ENCODE measurements at places on chromosomes 7 and 10. TPM values are rescaled to one million over a fixed set of nuclear protein-coding genes. Genes with fewer than 3 reads are reported as not detected.

DNA sequence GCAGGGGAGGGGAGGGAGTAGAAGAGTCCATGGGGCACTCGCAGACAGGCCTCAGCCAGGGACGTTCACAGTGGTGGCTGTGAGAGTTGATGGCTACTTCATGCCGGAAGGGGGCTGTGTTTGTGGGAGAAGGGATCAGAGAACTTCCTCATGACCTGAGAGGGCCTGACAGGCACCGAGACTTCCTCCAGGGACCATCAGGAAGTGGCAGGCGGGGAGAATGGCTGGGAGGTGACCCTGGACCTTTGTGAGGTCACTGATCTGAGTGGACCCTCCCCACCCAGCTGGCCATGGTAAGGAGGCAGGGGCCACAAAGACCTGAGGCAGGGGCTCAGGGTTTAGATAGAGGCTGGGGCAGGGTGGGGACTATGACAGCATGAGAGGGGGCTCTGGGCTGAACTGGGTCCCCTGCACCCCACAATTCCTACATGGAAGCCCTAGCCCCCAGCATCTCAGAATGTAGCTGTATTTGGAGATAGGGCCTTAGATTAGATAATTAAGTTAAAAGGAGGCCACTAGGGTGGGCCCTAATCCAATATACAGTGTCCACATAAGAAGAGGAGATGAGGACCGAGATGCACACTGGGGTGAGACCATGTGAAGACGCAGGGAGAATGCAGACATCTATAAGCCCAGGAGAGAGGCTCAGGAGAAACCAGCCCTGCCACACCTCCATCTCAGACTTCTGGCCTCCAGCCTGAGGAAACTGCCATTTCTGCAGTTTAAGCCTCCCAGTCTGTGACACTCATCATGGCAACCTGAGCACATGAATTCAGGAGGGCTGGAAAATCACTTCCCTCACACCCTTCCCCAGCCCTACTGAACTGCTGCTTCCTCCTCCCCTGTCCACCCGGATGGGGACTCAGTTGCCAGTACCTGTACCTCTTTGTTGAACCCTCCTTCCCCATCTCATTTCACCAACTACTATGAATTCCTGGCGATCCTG lies 273.9 kb upstream of the ZNF32 start:
- no peak for DNase-seq

The ANAPC16 gene
- 76.2 TPM for total RNA-seq

The SORCS3 gene
- not detected for total RNA-seq

DNA sequence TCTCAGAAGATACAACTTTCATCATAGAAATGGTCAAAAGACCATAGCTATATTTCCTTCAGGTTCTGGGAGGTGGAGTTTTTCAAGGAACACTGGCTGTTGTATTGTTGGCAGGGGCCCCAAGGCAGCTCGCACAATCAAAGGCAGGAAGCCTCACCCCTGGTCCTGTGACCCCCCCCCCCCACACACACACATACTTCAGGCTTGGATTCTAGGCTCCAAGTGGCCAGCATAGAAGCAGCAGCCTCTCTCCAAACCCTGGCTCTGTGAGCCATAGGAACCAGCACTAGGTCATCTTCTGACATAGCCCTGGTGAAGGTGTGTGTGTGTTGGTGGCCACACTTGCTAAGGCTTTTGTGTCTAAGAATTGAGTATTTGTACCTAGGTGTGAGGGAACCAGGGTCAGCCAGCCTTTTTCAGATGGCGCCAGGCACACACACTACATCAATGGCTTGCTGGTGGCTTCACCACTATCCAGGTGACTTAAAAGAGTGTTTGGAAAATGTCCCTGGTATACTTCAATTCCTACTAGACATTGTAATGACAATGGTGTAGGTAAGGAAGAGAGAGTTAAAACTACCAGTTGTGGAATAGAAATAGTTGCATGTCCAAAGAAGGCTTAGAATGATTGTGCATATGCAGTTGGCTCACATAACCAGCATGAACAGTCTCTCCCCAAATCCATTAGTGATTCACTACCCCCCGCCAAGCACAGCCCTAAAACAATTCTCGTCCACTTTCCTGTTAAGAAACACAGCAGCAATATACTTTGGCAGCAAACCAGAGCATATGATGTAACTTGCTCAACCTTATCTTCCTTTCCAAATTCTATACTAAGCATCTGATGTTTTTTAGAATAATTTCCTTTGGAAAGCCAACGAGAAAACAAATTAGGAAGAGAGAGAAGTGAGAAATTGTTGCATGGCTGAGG lies 91.3 kb downstream of the AVL9 start:
- DNase-seq: no peak

- DNase-seq: no peak
Observed at GRCh38 chr10:91974960-91975359, 51.4 kb downstream of the BTAF1 start.

GRCh38 chr7:51476026-51476425 lies 159.4 kb upstream of the COBL start:
- DNase-seq: no peak

The DNAJC1 gene
- total RNA-seq: 37.6 TPM

The LIPK gene
- total RNA-seq: not detected

GRCh38 chr7:73850781-73851207 lies 8.5 kb upstream of the METTL27 start:
- no peak for DNase-seq

DNA sequence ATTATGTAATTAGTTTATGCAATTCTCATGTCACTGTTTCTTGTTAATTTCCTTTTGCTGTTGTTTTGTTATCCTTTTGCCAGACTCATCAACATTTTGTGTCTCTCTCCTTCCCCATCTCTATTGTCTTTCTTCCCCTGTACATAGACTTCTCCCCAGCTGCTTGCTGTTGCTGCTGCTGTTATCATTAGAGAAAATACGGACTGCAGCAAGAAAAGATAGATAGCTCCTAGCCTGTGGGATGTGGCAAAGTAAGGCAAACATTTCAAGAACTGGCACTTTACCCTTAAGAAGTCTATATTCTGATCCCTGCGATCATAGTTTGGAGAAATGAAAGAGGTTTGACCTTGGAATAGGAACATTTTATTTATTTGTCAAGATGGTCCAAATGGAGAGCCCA lies 162.2 kb downstream of the AOAH start:
- DNase-seq: no peak

DNA sequence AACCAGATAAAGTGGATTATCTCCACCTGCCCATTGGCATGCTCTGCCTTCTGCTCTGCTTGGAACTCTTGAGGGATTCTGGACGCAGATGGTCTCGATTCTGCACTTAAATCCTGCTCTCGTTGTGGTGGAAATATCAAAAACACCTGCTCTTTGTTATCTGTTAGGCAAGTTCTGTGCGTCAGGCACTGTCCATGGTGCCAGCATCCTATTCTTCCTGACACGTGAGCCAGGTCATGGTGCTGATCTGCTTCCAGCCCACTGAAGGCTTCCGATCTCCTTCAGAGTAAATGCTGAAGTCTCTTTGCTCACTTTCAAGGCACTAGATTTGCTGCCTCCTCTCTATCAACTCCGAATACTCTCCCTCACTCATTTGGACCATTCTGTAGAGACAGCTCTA lies 505.6 kb downstream of the HTR7 start:
- DNase-seq: no peak

DNA sequence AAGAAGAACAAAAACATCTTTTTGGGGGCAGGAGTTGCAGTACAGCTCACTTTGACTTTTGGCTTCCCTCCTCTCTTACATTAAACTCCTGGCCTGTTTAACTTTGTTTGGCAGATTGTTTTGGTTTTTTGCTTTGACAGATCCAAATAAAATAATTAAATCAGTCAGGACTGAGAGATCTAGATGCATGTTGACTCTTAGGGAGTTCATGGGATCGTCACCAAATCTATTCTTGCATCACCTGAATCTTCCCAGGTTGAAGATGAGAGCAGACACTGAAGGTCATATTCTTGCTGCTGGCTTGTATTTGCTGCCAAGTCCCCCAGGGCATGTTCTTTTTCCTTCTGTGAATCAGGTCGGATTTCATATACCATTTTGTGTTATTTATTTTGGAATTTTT lies 759.4 kb downstream of the CNTNAP2 start:
- no peak for DNase-seq

DNA sequence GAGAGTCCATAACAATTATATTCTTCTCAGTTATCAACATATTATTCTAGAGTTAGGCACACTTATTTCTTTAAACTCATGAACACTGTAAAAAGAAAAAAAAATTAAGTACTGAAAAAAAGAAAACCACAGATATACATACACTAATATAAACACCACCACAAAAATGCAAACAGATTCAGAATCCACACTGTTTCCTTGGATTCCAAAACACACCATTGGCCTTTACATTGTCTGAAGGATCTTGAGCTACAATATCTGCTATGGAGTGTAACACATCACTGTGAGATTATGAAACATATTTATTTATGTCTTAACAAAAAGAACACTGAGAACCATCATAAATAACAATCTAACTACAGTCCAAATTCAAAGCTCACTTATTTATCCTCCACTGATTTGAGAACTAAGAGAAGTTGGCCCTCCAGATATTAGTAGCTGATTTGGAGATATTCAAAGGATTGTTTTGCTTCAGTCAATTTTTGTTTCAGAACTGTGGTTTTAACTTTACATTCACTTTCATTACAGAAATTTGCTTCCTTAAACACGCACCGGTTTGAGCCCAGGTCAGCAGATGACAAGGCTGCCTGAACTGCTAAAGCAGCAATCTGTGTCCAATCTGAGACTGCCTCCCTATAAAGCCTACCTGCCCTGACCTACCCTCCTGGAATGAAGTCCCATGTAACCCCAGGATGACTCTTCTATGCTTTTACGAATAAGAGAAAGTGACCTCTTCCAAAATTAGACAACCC lies 47.0 kb upstream of the CDK1 start:
- no peak for DNase-seq

DNA sequence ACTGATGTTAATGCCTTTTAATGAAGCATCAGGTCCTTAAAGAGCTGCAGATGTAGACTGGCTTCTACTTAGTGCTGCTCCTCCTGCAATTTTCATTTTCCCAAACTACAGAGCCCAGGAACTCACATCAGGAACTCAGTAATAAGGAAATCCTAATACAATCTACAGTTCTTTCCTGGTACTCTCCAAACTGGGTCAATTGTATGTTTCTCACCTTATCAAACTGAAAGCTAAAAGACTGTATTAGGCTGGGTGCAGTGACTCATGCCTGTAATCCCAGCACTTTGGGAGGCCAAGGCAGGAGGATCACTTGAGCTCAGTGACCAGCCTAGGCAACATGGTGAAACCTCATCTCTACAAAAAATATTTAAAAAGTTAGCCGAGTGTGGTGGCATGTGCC lies 54.4 kb upstream of the DNAJB12 start:
- DNase-seq: no peak

- DNase-seq: no peak
Observed at GRCh38 chr7:86692755-86693154, 49.0 kb downstream of the GRM3 start.

The ECHS1 gene
- total RNA-seq: 115 TPM

The DOCK4 gene
- total RNA-seq: 14.0 TPM

- DNase-seq: no peak
Observed at GRCh38 chr7:113086431-113086888, at the start of gene GPR85. Gene GPR85, minus strand, starts transcription at chr7:113086827. Its CDS starts 2,106 bp downstream, at chr7:113084721.

DNA sequence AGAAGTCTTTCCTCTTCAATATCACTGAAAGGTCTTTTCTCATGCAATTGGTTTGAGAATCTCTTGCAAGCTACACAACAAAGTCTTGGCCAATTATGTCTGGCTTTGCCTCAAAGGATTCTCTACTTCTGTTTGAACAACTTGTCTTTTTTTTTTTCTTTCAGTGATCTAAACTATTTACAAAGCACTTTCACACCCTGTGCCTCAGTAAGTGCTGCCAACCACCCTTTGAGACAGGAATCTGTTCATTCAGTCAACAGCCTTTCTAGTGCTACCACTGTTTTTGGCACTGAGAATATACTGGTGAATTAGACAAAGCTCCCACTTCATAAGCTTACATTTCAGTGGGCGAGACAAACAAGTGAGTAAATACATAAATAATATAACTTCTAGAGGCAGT lies 26.9 kb upstream of the SDK1 start:
- DNase-seq: no peak

DNA sequence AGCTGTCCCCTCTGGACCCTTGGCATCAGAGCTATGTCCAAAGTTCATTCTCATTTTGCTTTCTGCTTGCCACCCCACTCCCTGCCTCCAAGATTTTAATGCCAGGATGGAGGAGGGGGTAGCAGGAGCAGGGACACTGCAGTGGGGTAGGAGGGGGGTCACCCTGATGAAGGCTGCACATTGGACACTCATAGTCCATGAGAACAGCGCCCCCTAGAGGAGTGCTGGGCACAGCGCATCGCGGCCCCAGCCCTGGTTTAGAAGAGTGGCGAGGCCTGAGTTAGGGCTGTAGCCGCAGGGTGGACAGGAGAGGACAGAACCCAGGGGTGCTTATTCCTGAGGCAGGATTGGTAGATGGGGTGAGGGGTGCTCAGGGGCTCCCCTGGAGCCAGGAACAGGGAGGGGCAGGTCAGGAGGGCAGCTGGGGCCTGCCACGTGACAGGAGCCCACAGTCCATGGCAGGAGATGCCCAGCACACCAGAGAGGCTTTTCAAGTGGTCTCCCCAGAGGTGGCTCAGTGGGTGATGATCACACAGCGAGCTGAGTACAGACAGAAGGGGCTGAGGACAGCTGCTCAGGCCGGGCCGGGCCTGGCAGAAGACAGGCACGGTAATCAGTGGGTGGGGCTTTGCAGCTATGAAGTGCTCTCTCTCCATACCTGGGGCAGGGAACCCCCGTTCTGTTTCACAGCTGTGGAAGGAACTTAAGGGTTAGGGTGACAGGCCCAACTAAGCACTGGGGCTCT lies 71.4 kb downstream of the NEURL1 start:
- DNase-seq: no peak

DNA sequence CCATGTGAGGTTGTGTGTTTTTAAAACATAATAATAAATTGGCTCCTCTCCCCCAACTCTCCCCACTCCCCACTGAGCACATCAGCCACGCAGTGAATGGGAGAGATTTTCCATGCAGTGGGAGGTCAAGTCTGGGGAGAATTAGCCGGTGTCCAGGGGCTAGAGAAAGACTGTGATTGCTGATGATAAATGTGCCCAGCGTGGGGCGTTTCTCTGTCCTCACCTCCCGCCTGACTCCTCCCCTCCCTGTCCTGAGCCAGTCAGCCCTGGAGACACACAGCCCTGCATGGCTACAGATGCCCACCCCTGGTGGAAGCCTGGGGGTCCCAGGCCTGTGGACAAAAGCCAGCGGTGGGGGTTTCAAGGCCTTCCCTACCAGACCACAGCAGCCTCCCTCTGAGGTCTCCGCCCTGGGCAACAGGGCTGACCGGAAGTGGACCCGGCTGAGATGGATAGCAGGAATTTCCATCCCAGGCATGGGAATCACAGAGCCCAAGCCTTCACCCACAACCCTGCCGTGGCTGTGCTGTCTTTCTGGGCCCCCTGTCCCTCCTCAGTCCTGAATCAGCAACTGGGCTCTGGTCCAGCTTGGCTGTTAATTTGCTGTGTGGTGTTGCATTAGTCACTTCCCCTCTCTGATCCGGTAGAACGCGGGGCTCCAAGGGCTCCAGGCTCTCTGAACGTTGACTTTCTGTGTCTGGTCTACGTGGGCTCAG lies 46.8 kb upstream of the SLC29A3 start:
- no peak for DNase-seq

The THSD7A gene
- total RNA-seq: 1.4 TPM

The KCND2 gene
- 0.09 TPM for total RNA-seq

The TMEM130 gene
- total RNA-seq: 0.12 TPM

GRCh38 chr7:6256109-6256483 lies 16.3 kb downstream of the CYTH3 start:
- DNase-seq: no peak

GRCh38 chr10:97427571-97428179 lies 1.7 kb downstream of the PGAM1 start:
- no peak for DNase-seq

The CCDC172 gene
- not detected for total RNA-seq

GRCh38 chr7:150716939-150717338 lies 526 bp downstream of the GIMAP1 start:
- no peak for DNase-seq

The UTF1 gene
- total RNA-seq: not detected

The TMEM184A gene
- total RNA-seq: 59.7 TPM

Measured in esophagus squamous epithelium (tissue), 5 donors.